ENCODE measurements at places on chromosomes 16 and 17.

DNA sequence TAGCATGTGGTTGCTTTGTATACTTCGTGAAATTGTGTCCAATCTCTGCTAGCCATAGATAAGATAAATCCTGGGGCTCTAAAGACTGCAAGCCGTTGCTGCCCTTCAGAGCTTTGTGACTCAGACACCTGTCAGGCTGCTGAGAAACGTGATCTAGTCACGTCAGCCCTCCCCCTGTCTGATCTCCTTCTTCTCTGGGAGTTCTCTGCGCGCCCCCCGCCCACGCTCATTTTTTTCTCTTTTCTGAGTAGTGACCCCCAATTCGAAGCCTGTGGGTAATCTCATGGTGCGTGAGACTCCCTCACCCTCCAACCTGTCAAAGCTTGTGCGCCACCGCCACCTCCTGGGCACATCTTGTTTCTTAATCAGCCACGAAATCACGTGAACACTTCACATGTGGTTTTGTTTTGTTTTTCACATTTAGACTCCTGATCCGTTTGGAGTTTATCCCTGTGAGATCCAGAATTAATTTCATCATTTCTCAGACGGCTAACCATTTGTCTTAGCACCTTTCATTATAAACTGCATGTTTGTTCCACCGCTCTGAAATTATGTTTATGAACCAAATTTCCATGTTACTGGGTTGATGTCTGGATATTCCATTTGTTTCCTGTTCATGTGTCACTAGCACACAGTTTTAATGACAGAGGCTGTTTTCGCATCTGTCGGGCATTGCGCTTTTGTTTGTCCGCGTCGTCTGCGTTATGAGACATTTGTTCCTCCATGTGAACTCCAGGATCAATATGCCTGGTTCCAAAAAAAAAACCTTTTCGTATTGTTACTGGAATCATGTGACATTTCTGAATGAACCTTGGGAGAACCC lies 977 bp upstream of the ZNF778 start:
- DNase-seq = peak; percentile 45

- DNase-seq = no peak
Measured at GRCh38 chr17:32350666-32351418, 885 bp downstream of the ZNF207 start.

DNA sequence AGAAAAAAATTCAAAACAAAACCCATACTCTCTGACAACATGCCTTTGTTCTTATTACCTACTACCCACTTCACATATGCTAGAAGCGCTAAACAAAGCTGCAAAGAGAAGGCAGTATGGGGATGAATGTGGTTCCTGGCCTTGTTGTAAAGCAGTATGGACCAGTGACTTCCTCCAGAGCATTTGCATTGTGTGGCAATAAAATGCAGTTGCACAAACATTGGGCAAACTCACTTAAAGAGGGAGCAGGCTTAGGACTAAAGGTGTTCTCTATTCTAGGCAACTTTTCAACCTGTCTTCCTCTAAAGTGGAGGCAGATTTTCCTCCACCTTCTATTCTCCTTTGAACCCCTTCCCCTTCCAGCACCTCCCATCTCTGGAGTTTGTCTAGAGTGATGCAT lies 17.1 kb downstream of the TMIGD1 start:
- DNase-seq = no peak

- no peak for DNase-seq
Measured at GRCh38 chr17:38911081-38911730, 14.2 kb upstream of the LASP1NB start.

- DNase-seq = no peak
Measured at GRCh38 chr16:88809068-88809675, 2.6 kb downstream of the APRT start.

- DNase-seq = no peak
Measured at GRCh38 chr17:42683407-42684034, 1.2 kb downstream of the CNTNAP1 start.

Data from NCI-H1436 treated with DMSO at 0.1 percent for 48 hours (cell line).